Vein endothelial cell (primary cell): ENCODE measurements at places on chromosomes 4 and X. TPM values are rescaled to one million over a fixed set of nuclear protein-coding genes. Genes with fewer than 3 reads are reported as not detected.

The SCML1 gene
- total RNA-seq, result 6.9 and 9.6 TPM in 2 replicates

The ABCG2 gene
- total RNA-seq, result 36.7 and 40.2 TPM in 2 replicates

The TCEAL9 gene
- total RNA-seq, result 93.4 and 105 TPM in 2 replicates

The USP17L25 gene
- not detected in 2 replicates for total RNA-seq

The SSX4 gene
- total RNA-seq, result not detected in 2 replicates

The JAKMIP1 gene
- not detected in 2 replicates for total RNA-seq

The RAB33A gene
- 0.10 and 0.65 TPM in 2 replicates for total RNA-seq

The TRIM75 gene
- not detected in 2 replicates for total RNA-seq

The EDA2R gene
- 4.2 and 7.5 TPM in 2 replicates for total RNA-seq

The CMC4 gene
- 10.5 and 10.6 TPM in 2 replicates for total RNA-seq

The UGT2B17 gene
- not detected in 2 replicates for total RNA-seq

The GUCY1B1 gene
- total RNA-seq, result 4.7 and 5.6 TPM in 2 replicates

The RASSF6 gene
- not detected in 2 replicates for total RNA-seq

The IGFBP7 gene
- 307 and 834 TPM in 2 replicates for total RNA-seq
